ENCODE measurements at places on chromosomes 2 and 18.

DNA sequence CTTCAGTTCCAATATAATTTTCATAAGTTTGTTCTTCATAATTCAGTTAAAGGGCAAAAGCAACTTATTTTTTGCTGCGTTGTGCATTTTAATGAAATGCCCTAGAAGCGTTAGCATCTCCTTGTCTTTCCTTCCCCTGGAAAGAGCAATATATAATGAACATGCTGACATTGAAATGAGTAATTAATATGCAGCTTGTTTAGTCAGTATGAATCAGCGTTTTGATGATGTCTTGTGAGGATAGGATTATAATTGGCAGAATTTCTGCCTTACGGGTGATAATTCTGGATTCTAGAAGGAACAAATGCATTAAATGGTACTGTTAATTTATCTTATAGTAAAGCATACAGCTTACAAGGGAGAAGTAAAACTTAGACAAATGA is 152.3 kb upstream of the MMADHC start:
- no peak for DNase-seq

GRCh38 chr18:55522011-55522410 is 66.0 kb downstream of the TCF4 start:
- DNase-seq: peak; percentile 69

GRCh38 chr18:67735506-67735905 is 219.0 kb upstream of the DSEL start:
- DNase-seq: no peak

- DNase-seq: no peak
Observed at GRCh38 chr18:67467188-67467587, 49.3 kb downstream of the DSEL start.

GRCh38 chr18:79486356-79487182 is 90.8 kb downstream of the NFATC1 start:
- no peak for DNase-seq

GRCh38 chr2:173751245-173751975 is 213.8 kb downstream of the SP3 start:
- DNase-seq: no peak

GRCh38 chr2:45273412-45274249 is 264.4 kb upstream of the SIX2 start:
- no peak for DNase-seq

DNA sequence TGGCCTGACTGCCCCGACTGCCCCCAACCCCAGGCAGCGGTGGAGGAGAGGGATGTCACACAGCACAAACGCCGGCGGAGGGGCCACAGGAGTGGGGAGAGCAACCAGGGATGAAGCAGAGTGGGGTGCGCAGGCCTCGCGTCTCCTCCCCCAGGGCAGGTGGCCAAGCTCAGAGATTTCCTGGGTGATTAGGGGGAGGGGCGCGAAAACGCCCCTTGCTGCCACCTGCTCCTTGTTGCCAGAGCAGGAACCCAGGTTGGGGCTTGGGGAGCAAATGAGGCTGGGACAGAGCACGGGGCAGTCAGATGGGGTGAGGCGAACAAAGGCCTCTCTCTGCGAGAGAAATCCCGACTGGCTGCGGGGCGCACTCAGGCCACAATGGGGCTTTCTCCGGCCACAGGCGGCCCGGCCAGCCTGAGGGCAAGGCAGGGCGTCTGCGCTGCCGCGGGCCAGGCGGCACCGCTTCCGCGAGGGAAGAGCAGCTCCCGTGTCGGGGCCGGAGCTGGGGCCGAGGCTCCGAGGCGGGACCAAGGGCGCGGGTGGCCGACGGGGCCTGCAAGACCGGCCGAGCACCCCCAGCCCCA is 11.5 kb downstream of the TEX44 start:
- peak; percentile 92 for DNase-seq

DNA sequence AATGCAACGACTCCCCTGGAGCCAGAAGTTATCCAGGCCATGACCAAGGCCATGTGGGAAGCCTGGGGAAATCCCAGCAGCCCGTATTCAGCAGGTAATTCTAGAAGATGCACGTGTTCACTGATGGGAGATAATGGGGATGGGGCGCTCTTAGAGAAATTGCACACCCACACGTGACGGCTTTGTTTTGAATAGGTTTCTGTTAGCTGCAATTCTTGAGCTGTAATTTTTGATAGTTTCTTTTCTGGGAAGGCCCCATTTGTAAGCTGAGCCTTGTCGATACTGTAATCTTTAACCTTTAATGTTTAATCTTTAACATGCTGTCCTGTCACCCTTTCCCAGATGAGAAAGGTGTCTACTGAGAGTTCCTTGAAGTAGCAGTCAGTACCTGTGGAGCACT is 3.6 kb downstream of the SCLY start:
- DNase-seq: no peak

- no peak for DNase-seq
Observed at GRCh38 chr2:145260081-145260480, 740.2 kb upstream of the ZEB2 start.

DNA sequence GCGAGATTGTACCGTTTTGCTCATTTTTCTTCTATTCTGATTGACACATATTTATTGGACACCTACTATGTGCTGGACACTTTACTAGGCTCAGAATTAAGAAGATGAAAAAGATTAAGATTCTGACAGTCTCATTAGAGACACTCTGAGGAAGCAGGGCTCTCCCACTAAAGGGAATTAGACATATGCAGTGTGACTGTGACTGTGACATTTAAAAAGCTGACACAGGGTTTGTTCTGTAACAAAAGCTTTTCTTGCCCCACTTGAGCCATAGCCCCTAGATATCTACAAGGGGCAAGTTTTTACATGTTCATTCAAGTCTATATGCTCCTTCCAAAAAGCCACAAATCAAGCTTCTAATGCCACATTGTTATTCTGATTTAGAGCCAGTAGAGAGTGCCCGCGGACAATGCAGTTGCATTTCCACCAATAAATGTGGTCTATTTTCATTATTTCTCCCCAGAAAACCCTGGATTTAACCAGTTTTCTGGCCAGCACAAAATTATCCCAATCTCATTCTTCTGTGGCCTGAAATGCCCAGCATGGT is 9.8 kb downstream of the ARHGAP25 start:
- DNase-seq: no peak

DNA sequence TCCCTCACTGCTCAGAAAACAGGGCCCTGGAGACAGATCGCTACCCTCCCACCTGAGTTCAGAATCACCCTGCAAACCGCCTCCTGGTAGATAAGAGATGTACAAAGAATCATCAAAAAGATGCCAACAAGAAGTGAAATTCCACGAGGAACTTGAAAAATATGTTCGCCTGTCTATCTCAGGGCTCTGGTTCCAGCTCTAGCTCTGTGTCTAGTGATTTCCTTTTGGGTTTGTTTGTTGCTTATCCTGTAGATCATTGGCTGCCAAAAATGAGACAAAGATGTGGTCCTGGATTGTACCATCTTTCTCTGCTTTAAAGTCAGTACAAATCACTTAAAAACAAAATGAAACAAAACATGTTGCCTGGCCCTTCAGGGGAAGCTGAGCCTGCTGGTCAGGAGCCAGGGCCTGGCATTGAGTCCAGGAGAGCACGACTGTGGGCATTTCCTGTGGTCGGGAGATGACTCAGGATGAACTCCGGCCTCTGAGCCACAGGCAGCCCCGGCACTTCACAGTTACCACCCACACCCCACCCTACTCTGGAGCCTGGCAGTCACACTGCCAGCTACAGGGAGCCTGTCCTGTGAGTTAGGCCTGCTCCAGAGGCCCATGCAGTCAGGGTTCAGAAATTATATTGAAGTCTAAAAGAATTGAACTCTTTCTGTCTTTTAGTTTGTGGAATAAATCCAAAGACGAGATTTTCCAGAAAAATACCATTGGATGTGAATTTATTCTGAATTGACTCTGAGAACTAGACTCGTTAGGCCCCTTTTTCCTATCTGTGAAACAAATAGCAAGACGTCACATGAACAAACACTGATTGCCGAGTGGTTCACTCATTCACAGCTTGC is 8.0 kb upstream of the ITGB6 start:
- peak; percentile 73 for DNase-seq

- peak; percentile 31 for DNase-seq
Observed at GRCh38 chr18:35572644-35573043, 8.9 kb upstream of the GALNT1 start.

GRCh38 chr2:132984731-132985130 is 314.7 kb upstream of the LYPD1 start:
- no peak for DNase-seq

- DNase-seq: no peak
Observed at GRCh38 chr2:46459694-46460093, 19.7 kb upstream of the TMEM247 start.

- DNase-seq: peak; percentile 39
Observed at GRCh38 chr2:158778243-158778642, 16.9 kb upstream of the DAPL1 start.

- DNase-seq: peak; percentile 94
Observed at GRCh38 chr2:57205241-57205640, 841.4 kb upstream of the VRK2 start.

DNA sequence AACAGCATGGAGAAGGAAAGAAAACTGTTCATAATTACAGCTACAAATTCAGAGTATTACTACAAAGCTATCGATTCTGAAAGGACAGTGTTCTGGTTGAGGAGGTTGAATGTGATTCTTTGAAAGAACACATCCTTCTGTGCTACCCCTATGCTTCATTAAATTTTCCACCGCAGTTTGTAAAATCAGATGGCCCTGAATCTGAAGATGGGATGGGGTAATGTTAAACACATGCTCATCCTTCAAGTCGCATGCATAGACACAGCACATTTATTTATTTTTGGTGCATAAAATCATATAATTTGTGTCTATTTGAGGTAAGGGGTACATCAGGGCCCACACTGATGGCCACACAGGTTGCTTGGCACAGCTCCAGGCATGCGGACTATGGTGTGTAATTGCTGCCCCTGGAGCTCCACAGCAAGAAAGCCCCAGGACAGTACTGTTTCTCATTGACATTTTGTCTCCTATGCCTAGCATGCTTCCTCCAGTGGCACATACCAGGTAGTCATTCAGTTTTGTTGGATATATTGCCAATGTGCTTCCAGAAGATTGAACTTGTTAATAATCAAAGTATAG is 238.8 kb upstream of the TANK start:
- DNase-seq: no peak

DNA sequence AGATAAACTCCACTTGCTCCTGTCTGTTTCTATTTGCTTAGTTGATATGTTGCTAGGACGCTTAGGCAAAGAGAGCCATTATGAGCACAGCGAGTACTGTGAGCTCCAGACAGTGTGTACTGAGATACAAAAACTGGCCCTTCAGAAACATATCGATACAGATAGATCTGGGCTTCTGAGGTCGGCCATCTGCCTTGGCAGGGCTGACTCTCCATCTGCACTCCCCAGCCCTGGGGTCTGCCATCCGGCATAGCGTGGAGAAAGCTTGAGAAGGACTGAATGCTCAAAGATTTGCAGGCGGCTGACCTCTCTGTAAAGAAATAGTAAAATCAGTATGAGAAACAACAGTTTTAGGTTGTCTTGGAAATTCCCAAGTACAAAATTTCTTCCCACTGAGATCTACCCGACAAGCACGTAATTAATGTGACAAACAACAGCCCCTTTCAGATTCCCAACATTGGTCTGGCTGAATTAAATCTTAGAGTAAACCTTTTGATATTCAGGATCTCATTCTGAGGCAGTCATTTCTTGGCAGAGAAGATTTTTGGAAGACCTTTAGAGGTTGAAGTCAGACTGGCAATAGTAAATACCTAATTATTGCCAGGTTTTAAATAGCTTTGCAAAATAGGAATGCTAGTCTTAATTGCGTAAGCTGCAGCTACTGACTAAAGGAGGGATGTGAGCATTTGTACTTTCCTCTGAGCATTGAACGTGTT is 127.4 kb downstream of the CHST9 start:
- no peak for DNase-seq

DNA sequence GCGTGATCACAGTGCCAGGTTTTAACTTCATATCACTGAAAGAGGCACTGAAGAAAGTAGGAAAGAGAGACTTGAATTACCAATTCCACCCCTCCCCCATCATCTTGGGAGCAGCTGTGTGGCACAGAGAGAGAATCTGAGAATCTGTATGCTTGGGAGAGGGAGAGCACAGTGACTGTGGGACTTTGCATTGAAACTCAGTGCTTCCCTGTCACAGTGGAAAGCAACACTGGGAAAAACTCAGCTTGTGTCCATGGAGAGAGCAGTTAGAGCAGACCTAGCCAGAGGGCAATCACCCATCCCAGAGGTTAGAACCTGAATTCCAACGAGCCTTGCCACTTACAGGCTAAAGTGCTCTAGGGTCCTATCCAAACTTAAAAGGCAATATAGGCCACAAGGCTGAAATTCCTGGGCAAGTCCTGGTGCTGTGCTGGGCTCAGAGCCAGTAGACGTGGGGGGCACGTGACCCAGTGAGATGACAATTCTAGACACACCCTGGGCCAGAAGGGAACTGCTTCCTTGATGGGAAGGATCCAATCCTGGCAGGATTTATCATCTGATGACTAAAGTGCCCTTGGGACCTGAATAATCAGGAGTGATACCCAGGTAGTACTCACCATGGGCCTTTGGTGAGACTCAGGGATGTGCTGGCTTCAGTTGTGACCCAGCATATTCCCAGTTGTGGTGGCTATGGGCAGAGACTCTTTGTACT is 15.5 kb upstream of the ABCB11 start:
- no peak for DNase-seq
